Stimulated activated CD8-positive, alpha-beta memory T cell treated with anti-CD3 and anti-CD28 coated beads, Interleukin-15, amount 100 ng/mL, for 24 hours (primary cell): ENCODE measurements at places on chromosomes 12 and 14.

DNA sequence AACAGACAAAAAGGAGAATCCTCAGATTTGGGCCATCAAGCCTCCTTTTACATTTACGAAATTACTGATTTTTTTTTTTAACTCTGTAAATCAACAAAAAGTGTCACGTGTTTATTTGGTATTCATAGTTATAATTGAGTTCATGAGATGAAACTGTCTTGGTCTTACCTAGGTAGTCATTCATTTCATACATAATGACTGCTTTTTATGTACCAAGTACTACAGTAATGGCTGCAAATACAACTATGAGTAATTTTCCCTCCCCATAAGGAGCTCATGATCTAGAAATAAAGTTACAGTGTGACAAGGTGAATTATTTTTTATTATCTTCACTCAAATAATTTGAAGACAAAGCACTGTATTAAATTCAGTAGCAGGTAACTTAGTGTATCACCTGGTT, 6.4 kb upstream of the TBK1 start:
- DNase-seq = no peak

DNA sequence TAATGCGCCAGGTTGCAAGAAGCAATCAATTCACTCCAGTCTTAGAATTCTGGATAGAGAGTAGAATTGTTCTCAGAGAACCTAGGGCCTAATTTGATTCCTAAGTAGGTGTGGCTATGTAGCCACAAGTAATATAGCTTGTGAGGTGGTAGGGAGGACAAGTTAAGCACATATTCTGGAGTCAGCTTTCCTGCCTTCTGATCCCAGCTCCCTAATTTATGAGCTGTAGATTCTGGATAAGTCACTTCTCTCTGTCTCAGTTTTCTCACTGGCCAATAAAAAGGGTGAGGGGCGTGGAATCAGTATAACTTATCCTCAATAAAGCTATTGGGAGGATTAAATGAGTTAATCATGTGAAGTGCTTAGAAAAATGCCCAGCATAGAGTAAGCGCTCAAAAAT, 3.0 kb upstream of the SNW1 start:
- DNase-seq = no peak

GRCh38 chr14:23177181-23177580, 6.3 kb downstream of the SLC7A8 start:
- no peak for DNase-seq

DNA sequence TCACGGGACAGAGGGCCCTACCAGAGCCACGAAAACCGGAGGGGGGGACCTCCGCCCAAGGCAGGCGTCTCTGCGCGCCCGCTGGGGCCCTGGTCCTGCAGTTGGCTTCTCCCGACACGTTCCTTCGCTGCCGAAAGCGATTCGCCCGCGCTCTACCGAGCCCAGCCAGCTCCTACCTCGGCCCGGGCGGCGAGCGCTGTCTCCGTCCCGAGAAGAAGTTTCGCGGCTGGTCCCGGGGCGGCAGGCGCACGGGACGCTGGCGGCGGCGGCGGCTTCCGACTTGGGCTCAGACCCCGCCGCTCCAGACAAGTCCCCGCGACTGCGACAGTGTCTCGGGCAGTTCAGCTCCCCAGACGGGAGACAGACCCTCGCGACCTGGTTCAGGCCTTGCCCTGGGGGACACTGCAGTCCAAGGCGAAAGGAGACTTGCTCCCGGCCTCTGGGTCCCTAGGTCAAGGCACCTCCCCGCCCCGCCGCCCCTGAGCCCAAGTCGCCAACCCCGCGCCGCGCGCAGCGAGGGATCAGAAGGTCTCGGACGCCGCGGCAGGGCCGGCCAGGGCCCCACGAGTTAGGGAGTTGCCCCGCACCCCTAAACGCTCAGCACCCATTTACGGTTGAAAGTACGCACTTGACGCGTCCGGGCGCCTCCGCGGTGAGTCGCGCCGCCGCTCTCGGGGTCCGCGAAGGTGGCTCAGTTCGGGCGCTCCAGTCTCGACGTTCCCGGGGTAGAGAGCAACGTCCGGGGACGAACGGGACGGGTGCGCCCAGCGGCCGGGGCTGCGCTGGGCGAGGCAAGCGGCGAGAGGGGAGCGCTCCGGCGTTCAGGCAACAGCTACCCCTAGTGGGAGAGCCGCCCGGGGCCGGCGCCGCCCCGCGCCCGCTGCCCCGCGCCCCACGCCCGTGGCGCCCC, 1.4 kb upstream of the DIO3 start:
- no peak for DNase-seq

- no peak for DNase-seq
Observed at GRCh38 chr12:115752913-115753726, 524.4 kb downstream of the MED13L start.

GRCh38 chr14:37599507-37600368, 4.3 kb downstream of the TTC6 start:
- DNase-seq = no peak
